ENCODE measurements at places on chromosomes 5 and 9.

- DNase-seq: no peak
These were observed 669 bp upstream of the AMBP start for GRCh38 chr9:114078781-114079156.

DNA sequence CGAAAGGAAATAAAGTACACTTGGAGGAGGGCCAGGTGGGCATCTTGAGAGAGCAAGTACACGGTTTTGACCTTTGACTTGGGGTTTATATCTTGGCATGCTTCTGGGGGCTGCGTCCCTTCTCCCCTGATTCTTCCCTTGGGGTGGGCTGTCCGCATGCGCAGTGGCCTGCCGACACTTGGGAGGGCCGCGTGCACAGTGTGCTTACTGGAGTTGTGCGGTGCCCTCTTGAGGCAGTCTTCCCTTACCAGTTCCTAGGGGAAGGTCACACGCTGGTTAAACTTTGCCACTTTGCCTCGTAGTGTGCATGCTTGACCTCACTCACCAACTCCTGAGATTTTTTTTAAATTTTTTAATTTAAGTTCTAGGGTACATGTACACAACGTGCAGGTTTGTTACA is 4.3 kb upstream of the CLPTM1L start:
- no peak for DNase-seq

- no peak for DNase-seq
These were observed 402.9 kb downstream of the CYLC2 start for GRCh38 chr9:103397868-103398600.

DNA sequence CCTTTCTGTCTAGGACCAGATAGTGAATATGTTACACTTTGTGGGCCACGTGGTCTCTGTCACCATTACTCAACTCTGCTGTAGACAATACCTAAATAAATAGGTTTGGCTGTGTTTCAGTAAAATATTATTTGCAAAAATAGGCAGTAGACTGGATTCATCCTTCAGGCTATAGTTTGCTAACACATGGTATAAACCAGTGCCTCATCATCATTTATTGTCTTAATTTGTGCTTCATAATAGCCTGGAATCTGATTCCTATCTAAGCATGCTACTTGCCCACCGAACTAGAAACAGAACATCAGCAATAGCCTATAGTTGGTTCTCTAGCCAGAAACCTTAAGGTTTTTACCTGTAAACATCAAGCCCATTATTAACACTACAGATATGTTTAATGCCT is 215.6 kb downstream of the FBXL7 start:
- DNase-seq: no peak

- no peak for DNase-seq
These were observed 72.8 kb upstream of the IFNK start for GRCh38 chr9:27451207-27451797.

DNA sequence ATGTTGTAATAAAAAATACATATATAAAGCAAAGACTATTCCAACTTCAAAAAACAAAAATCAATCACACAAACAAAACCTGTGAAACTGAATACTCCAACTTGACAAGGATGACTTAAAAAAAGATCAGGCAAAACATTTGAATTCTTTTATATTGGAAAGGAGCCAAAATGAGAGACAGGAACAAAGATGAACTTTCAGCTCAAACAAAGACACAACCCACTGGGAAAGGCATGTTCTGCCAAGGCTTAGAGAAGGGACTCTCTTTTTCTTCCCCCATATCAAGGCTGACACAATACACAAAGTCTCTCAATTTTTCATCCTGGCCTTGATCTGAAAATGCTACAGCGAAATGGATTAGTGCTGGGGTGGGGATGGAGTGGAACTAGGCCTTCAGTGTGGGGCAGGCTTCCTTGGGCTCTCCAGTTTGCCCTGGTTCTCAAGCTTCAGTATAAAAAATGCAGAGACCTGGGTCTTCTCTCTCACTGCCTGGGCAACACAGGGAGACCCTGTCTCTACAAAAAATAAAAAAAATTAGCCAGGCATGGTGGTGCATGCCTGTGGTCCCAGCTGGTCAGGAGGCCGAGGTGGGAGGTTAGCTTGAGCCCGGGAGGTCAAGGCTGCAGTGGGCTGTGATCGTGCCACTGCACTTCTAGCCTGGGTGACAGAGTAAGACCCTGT is 11.6 kb upstream of the FAM169A start:
- DNase-seq: peak; percentile 83

- DNase-seq: no peak
These were observed 44.9 kb upstream of the MAST4 start for GRCh38 chr5:66551338-66551737.

DNA sequence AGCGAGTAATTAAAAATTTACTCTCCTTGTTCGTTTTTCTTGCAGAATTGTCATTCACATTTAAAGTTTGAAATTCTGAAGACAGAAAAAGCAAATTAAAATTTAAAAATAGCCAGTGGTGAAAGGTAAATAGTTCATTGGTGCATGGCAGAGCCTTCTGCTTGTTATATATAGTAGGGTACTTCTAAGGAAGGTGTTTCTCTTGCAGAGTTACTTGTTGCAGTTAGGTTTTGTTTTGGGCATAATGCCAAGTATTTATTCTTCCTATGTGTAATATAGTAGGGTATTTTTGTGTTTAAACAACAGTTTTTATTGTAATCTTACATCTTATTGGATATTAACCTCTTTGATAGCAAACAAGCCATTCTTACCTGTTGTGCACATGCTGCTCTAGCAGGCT is 179.4 kb downstream of the KDM4C start:
- no peak for DNase-seq

DNA sequence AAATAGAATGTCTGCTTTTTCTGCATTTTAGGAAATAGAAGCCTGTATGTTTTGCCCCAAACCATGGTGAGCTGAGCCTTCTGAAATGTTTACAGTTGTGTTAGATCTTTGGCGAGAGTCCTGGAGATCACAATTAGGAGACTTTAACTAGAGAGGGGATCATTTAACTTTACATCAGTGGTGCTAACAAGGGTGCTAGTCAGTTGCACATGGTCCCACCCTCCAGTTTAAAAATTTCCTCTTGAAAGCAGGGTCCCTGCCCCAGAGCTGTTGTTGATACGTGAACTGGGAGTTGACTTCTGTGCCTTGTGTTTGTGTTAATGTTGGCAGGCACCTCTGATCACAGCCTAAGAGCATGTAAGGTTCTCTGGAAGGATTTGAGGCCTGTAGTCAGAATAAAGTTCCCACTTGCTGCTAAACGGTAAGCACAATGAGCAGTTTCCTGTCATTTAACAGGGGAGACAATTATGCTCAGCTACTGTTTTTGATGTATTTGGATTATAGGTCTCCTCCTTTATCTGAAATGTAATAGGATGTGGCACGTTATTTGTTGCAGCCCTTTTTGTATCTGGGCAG is 43.7 kb downstream of the RASGRF2 start:
- no peak for DNase-seq

DNA sequence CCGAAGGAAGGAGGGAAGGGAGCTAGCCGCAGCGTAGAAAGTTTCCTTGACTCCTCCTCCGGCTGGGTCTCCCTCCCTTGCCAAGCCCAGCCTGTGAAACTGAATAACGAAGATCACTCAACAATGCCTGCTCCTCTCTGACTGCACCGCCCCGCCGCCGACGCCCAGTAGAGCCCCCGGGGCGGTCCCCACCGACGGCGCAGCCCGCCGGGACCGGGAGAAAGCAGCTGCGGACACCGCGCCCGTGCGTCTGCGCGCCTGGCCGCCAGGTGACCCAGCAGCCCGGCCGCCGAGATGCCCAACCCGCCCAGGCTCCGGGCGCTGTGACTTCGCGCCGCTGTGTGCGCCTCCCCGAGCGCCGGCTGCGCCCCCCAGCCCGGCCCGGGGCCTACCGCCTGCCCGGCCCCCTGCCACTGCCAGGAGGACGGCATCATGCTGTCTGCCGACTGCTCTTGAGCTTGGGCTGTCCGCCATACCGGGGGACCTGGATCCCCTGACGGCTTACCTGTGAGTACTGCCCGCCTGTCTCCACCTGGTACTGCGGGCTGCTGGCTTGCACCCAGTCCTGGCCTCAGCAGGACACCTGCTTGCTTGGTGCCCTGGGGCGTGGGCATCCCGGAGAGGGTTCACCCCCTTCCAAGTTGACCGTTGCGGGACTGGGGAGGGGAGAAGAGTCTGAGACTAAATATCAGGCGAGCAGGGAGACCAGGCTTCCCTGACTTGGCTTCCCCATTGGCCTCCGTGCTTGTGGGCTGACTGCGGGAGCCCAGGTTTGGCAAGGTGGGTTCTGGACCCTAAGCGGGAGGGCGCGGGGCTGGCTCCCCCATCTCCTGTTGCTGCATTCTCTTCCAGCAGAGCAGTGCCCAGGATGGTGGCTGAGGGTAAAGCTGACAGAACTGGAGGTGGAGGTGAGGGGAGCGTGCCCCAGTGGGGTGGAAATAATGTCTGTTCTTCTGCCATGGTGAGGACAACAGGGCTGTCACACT is 26.2 kb upstream of the SPTLC1 start:
- DNase-seq: no peak

DNA sequence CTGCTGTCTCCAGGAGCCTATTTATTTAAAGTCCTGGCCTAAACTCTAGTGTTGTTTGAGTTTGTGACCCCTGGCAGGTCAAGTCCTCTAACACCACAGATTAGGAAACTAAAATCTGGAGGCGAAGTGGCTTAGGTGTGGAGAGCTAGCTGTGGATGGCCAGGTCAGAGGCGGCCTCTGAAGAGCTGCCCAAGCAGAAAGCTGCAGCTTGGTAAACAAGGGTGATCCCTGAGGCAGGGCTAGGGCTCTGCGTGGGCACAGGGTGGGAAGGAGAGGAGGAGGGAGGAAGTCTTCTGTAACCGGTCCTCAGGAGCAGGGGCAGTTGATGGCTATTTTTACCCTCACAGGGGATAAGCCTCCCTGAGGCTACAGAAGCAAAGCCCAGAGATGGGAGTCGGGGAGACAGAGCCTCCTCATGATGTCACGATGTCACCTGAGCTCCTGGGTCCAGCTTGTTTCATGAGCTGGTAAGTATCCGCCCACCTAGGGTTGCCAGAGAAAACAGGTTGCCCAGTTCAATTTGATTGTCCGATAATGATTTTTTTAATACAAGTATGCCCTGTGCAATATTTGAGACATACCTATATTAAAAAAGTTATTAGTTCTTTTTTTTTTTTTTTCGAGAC is 25.9 kb upstream of the BOD1 start:
- no peak for DNase-seq

GRCh38 chr9:87573841-87574342 is 76.2 kb downstream of the DAPK1 start:
- DNase-seq: no peak

- DNase-seq: no peak
These were observed 14.4 kb downstream of the PMPCA start for GRCh38 chr9:136424750-136425362.

GRCh38 chr5:169657127-169657526 is 20.1 kb downstream of the DOCK2 start:
- DNase-seq: no peak

GRCh38 chr5:69404659-69405330 is 10.1 kb upstream of the MARVELD2 start:
- no peak for DNase-seq

DNA sequence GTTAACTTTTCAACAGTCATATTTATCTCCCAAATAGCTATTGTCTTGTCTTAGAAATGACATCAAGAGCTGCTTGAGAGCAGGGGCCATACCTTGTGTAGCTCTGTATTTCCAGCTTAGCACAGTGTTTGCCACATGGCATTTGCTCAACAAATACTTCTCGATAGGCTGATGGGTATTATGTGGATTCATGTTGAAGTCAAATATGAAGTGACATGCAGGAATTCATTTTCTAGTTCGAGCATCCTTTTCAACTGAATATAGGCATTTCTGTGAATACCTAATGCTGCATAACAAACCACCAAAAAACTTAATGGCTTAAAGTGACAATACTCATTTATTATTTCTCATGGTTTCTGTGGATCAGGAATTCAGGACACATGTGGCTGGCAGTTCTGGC is 125.6 kb downstream of the TLE1 start:
- DNase-seq: no peak

GRCh38 chr9:99040251-99040900 is 64.5 kb upstream of the TGFBR1 start:
- no peak for DNase-seq

GRCh38 chr5:132083071-132083678 is 9.6 kb downstream of the CSF2 start:
- no peak for DNase-seq

DNA sequence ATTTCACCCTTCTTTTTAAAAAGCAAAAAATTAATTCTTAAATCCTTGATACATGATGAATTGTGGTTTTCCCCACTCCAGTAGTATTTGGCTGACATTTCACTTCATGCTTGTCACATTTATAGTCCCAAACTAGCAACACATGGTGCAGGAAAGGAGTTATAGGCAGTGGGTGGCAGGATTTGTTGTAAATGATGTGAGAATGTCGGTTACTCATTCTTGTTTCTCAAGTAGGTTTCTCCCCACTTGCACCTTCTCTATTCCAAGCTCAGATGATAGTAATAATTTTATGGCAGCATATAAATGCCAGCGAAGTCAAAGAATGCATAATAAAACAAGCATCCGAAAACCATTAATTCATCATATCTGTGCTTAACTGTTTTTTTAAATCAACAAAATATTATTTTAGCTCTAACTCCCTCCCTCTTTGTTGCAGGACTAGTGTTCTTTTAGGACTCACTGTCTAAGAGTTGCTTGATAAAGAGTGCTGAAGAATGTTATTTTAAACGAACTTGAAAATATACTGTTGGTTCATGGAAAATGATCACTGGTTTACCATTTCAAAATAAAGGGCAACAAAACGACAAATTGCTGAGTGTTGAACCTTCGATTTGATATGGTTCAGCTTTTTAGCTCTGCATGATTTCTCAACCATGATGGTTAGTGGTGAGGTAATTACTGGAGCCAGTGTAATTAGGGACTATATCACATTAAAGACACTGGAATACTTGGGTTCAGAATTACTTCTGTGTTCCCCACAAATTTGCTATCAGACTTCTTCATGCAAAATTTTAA is 88.1 kb upstream of the ADAMTSL1 start:
- DNase-seq: no peak

DNA sequence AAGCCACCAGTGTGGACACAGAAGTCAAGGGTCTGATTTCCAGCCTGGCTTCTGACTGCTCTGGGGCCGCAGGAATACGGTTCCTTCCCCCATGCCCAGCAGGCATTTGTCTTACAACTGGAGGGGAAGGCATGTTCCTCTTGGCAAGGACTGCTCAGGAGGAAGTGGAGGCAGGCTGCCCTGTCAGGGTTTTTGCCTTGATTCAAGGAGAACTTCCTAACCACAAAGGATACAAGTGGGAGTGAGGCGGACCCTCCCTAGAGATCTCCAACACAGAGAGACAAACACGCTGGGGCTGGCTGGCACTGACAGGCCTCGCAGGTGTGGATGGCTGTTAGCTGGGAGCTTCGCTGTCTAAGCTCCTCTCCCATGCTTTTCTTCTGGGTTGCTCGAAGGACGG is 19.1 kb downstream of the TGFBI start:
- no peak for DNase-seq

GRCh38 chr9:70130266-70130665 is 86.6 kb downstream of the MAMDC2 start:
- no peak for DNase-seq

- DNase-seq: no peak
These were observed 24.0 kb downstream of the VLDLR start for GRCh38 chr9:2645569-2645968.

DNA sequence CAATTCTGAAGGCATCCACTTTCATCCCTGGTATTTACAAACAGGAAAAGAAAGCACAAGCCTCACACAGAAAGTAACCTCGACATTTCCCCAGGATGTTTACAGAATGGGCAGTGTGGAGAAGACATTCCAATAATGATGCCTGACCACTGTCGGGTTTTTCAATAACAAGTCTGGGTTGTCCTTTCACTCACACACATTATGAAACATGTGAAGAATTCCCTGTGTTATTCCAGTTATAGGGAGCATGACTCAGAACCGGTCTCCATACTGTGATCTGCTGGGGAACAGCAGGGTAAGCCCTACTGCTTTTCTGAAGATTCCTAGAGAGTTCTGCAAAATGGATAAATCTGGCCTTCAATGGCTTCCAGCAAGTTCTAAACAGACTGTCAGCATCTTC is 155.3 kb downstream of the ADAMTS12 start:
- DNase-seq: no peak

Measured in spinal cord (tissue), 10 donors.